CD8-positive, alpha-beta T cell (primary cell): ENCODE measurements at places on chromosomes 12 and 14.

DNA sequence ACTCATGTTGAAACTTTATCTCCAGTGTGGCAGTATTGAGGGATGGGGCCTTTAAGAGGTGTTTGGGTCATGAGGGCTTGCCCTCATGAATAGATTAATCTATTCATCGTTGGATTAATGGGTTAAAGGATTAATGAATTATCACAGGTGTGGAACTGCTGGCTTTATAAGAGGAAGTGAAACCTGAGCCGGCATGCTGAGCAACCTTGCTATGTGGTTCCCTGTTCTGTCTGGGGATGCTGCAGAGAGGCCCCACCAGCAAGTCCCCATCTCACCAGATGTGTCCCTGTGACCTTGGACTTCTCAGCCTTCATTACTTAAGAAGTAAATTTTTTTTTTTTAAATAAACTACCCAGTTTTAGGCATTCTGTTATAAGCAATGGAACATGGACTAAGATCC lies 109.6 kb downstream of the DYRK2 start:
- no peak for DNase-seq

DNA sequence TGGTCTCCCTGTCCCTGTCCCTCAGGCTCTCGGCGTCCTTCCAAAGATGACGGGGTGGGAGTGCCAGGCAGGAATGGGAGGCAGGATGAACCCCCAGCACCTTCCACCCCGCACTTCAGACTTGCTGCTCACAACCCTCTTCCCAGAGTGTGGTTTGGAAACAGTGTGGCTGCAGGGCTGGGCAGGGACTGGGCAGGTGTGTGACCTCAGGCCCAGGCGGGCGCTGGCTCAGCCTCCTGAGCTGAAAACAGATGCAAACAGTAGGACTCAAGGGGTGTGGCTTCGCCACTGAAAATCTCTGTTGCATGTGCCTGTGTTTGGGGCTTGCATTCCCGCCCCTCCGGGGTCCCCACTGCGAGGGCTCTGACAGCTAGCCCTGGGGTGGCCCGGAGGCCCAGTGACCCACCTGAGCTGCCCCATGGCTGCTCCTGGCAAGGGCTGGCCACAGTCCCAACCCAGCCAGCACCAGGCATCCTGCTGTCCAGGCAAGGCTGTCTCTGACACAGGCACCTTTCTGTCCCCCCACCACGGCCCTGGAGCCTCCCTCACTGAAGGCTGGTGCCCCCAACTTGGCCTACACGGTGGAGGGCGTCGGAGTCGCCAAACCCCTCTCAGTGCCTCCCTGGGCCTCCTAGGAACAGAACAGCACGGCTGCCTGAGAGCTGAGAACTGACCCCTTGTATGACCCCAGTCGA lies 46.1 kb downstream of the BEGAIN start:
- DNase-seq = no peak

GRCh38 chr12:112617153-112617505 lies 174.4 kb upstream of the RPH3A start:
- no peak for DNase-seq

DNA sequence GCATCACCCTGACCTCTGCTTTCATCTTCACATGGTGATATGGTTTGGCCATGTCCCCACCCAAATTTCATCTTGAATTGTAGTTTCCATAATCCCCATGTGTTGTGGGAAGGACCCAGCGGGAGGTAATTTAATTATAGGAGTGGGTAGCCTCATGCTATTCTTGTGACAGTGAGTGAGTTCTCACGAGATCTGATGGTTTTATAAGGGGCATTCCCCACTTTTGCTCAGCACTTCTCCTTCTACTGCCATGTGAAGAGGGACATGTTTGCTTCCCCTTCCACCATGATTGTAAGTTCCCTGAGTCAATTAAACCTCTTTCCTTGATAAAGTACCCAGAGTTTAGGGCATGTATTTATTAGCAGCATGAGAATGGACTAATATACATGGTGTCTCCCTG lies 38.2 kb downstream of the TMBIM6 start:
- no peak for DNase-seq

- DNase-seq = no peak
These were observed 96.2 kb downstream of the FIGNL2 start for GRCh38 chr12:51752234-51752889.

DNA sequence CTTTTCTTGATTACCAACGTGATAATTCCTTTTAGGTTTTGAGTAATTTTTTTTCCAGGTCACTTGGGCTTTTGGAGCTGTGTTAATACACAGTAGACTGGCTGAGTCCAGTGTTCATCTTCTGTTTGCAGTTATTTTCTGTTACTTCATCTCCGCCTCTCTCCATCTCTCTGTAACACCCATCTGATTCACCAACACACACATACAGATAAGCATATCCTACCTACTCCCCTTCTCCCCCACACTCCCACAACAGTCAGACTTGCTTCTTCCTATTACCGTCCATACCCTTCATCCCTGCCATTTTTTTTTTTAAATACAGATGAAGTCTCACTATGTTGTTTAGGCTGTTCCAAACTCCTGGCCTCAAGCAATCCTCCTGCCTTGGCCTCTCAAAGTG lies 72.7 kb upstream of the MANSC4 start:
- no peak for DNase-seq

DNA sequence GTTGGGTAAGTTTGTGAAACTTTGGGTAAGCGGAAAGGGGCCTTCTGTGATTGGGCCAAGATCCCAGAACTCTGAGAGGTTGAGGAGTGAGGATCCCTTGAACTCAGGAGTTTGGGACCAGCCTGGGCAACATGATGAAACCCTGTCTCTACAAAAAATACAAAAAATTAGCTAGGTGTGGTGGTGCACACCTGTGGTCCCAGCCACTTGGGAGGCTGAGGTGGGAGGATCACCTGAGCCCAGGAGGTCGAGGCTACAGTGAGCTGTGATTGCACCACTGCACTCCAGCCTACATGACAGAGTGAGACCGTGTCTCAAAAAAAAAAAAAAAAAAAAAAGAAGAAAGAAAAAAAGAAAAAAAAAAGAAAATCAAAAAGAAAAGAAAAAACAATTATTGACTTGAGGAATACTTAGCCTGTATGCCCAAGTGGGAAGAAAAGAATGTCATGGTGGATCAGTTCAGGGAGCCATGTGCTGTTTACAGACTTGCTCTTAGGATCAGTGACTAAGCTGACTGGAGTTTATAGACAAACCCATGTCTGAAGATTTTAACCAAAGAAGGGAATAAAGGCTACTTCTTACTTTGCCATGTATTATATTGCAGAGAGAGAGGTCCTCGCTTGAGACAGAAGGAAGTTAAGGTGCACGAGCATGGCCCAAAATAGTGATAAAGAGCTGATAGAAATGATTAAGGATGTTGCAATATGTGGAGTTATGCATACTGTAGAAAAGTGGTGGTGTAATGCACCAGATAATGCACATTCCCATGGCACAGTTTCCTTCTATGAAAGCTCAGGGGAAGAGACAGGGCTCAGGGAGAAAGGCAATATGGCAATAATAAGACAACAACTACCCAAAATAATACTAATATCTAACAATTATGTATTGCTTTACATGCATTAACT lies 881 bp downstream of the HSD17B6 start:
- no peak for DNase-seq
